Cerebellum (tissue), 4 donors: ENCODE measurements at places on chromosomes 12 and 14. TPM values are rescaled to one million over a fixed set of nuclear protein-coding genes. Genes with fewer than 3 reads are reported as not detected.

The CLEC1A gene
- 0.54 TPM for total RNA-seq

The CIROP gene
- total RNA-seq = not detected

The OR6C3 gene
- total RNA-seq = not detected

The STAC3 gene
- total RNA-seq = 0.54 TPM

The SLCO1A2 gene
- 5.9 TPM for total RNA-seq

The TAS2R13 gene
- 14.9 TPM for total RNA-seq

DNA sequence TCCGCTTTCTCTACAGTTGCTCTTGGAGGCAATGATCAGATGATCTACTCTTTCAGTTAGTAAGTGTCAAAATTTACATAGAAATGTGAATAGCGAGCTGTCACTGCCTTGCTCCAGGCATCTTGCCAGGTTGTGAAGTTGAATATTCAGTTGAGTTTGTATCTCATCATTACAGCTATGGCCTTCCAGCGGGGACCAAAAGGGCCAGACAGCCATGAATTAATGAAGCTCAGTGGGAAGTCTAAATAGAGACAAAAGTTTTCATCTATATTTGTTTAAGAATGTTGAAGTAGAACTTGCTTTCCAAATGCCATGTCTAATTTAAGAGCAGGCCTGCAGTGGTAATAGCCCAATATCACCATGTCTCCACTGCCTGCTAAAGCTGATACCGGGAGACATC is 387.8 kb downstream of the FLRT2 start:
- DNase-seq = no peak

DNA sequence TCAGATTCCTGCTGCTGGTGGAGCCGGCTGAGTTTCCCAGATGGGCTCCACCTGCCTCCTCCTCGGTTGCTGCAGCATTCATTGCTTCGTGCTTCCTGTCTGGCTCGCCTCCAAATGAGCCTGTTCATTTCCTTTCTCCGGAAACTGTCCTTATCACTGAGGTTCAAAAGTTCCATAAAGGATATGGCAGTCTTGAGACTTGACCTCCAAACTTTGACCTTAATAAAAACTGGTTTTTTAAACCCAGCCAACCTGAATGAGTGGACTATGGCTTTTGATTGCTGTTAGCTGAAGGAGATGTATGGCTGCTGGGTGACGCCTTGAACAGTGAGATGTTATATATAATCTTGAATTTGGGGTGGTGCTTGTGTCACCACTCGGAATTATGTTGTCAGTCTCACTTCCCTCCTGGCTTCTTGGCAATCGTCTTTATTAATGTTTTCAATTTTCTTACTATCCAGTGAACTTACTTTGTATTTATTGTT is 62.7 kb downstream of the RASSF3 start:
- DNase-seq = no peak

DNA sequence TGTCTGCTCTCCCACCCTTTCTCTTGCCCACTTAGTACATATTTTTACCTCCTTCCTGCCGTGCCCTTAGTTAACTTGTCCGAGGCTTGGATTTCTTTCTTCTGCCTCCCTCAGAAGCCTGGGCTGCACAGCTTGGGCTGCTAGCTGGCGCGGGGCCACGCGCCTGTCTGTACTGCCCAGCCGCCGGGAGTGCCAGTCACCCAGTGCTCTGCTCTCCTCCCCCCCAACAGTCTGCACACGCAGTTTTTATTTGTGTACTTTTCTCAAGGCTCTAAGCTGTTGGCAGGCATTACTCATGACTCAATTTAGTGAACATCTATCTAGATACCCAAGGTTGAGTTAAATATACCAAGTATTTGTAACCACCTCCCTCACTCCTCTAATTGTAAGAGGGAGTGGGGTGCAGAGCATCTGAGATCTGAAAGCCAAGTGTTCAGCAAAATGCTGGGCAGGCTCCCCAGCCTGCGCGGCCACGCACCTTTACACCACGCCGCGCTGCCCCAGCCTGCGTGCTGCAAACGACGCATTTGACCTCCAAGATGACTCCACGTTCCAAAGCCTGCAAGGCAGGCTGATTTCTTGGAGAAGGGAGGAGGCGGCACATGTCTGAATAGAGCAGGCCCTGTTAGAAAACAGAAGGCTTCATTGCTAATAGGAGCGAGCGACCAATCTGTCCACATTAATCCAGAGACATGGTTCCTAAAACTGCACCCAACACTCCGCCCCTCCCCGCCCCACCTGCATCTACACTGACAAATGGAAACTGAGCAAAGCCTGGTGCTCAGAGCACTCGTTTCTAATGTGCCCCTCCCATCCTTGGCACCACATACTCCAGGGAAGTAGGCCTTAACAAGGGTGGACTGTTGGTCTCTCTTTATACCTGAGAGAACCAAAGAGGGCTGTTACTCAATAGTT is 18.2 kb upstream of the CACNA2D4 start:
- peak; percentile 73 for DNase-seq

DNA sequence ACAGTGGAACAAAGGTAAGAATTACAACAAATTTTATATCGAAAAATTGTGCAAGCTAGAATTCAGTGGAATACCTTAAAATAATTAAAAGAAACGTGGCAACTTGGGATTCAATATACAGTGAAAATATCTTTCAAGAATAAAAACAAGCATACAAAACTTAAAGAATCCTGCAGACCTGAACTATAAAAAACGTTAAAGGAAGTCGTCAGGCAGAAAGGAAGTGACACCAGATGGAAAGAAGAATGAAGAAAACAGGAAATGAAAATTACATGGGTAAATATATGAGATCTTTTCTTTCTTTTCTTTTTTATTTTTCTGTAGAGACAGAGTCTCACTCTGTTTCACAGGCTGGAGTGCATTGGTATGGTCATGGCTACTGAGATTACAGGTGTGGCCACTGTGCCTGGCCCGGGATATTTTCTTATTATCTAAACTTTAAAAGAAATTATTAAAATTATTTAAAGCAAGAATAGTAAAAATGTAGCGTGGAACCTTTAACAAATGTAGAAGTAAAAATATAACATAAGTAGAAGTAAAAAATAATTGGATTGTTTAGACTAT is 4.7 kb downstream of the MGP start:
- no peak for DNase-seq

- DNase-seq = no peak
These were observed 101.7 kb downstream of the CIT start for GRCh38 chr12:119775246-119775895.

GRCh38 chr14:101183376-101184103 is 280.0 kb upstream of the RTL1 start:
- no peak for DNase-seq

- DNase-seq = peak; percentile 58
These were observed 7.6 kb downstream of the CDCA4 start for GRCh38 chr14:105013150-105013785.

DNA sequence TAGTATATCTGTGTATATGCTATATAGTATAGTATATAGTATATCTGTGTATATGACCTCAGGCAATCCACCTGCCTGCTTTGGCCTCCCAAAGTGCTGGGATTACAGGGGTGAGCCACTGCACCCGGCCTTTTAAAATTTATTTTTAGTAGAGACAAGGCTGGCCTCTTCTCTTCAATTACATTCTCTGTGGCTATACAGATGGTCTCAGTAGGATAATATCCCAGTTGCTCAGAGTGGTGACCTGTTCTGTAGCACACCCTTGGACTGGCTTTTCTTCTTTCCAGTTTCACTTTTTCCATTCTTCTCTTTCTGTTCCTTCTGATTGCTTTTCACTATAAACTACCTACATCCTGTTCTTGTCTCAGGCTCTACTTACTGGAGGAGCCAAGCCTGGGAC is 3.1 kb upstream of the NFATC4 start:
- no peak for DNase-seq

DNA sequence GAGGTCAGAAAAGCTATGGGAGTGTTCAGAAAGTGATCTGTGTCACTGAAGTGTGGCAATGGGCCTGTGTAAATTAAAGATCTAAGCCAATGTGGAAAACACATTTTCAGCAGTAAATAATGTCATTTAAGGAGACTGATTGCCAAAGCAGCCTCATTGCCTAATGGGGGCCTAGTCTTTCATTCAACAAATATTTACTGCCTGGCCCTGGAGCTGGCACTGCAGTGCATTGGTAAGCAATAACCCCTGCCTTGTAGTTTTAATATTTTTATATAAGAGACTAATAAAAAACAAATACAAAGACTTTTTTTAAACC is 326.6 kb downstream of the BTG1 start:
- DNase-seq = no peak

- DNase-seq = no peak
These were observed 623 bp upstream of the TSPAN8 start for GRCh38 chr12:71158361-71158882.

DNA sequence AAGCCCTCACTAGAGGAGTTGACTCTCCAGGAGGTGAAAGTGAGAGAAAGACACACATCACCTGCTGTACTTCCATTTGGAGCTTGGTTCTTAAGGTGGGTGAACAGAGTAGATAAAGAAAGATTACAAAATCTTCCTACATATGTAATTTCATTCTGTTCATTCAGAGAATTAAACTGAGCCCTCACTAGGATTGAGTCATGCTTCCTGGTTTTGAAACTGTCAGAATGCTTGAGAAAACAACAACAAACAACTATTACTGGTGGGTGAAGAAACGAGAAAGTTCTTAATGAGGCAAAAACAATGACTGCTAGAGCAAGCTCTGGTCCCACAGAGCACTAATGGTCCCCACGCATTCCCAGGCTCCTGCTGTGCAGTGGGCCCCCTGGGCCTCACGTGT is 841.7 kb downstream of the VRK1 start:
- no peak for DNase-seq

DNA sequence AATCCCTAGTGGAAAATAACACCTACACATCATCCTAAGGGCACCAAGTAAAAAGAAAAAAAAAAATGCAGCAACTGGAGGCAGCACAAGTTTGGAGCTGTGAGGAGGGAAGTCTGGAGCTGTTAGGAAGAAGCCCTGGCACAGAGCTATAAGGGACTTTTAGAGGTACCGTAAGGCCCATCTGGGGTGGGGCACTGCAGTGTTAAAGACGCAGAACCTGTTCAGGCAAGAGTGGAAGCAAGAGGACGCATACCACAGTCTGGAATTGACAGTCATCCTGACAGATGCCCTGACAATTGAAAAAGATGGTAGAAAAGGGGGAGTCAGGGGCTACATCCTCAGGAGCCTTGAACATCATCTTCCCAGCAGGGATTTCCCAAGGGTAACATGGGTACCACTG is 195.9 kb upstream of the PLEKHG7 start:
- DNase-seq = no peak

DNA sequence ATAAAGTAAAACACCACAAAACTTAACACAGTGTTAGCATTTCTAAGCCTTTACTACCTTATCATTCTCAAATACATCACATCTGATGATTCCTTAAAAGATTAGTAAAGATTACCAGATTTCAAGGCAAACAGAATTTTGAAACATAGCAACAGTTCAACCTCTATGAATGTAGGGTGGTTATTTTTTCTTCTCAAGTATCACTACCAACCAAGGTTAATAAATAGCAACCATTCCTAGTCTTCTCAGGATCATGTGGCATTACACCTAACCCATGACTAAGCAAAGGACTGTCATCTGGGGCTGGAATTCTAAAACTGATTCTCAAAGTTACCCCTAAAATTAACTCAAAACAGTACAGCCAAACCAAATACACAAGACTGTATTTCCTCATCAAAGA is 39.4 kb upstream of the CSRNP2 start:
- DNase-seq = no peak

DNA sequence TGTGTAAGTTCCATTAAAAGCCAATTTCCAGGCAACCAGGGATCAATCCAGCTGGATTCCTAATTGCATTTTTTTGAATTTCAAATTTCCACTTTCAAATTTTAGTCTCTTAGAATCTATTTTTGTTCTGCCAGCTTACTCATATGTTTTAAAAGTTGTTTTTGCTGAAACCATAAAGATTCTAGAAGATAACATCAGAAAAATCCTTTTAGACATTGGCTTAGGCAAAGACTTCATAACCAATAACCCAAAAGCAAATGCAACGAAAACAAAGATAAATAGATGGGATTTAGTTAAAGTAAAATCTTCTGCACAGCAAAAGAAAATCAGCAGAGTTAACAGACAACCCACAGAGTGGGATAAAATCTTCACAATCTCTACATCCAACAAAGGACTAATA is 253.3 kb downstream of the AEBP2 start:
- DNase-seq = no peak

- peak; percentile 45 for DNase-seq
These were observed 12.9 kb upstream of the NEMF start for GRCh38 chr14:49865431-49865859.

DNA sequence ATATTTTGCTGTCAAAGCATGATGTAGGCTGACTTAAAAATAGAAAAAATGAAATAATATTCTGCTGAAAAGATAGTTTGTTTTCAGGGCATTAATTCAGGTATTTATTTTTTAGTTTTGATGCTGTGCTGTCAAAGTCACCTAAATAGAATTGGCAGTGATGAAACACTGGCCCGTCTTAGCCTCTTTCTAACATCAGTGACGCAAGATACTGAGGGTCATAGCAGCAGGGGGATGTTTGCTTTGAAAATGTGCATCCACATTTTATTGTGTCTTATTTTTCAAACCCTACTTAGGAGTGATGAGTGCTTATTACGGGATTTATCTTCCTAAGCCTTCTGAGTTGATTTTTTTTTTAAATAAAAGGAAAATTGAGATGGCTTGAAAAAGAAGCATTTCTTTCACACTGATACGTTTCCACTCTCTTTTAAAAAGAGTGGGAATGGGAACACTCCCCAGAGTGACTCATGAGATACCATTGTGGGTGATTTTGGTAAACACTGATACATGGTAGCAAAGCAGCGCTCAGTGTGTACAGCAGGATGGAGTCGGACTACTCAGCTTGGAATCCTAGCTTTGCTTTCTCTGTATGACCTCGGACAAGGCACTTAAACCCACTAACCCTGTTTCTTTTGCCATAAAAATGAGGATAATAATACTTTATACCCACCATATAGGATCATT is 290.8 kb downstream of the ERC1 start:
- DNase-seq = no peak

DNA sequence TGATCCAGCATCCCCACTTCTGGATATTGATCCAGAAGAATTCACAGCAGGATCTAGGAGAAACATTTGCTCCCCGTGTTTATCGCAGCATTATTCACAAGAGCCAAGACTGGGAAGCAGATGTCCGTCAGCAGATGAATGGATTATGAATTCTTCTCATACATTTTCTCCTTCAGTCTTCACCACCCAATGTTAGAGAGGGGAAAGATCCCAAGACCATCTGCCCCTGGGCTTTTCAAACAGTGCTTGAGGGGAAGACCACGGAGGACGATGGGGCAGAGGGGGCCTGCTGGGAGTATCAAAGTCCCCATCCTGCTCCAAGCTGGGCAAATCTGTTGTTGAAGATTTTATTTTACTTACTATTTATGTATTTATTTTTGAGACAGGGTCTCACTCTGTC is 41.1 kb downstream of the SERPINA3 start:
- DNase-seq = no peak
